Activated naive CD4-positive, alpha-beta T cell (primary cell): ENCODE measurements at places on chromosomes 7 and 10.

DNA sequence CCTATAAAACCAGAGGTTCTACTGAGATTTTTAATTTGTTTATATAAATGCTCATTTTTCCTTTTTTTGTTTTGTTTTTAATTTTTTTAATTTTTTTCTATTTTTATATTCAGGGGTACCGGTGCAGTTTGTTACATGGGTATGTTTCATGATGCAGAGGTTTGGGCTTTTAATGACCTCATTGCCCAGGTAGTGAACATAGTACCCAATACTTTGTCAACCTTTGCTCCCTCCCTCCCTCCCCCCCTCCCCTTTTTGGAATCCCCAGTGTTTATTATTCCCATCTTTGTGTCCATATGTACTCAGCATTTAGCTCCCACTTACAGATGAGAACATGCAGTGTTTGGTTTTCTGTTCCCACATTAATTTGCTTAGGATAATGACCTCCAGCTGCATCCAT lies 94.4 kb upstream of the NEBL start:
- no peak for DNase-seq

DNA sequence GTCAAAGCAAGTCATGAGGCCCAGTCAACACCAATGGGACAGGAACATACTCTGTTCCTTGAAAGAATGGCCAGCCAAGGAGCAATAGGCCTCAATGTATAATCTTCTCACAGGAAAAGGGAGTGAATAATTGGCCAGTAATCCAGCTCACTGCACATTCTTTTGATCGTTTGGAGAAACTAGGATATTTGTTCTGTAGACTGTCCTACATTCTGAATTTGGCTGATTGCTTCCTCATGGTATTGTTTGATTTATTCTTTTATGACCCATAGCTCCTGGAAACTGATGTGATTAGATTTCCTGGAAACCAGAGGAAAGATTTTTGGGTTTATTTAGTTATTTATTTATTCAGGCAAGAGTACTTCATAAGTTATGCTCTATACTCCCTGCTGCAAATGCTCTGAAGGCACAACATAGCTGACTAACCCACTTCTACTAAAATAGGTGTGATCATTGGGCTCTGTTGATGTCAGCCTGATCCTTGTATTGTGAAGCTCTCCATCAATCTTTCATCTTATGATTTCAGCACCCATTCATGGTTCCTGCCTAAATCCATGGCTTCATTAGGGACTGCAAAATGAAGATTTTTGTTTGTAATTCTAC lies 745.2 kb downstream of the SUGCT start:
- no peak for DNase-seq

DNA sequence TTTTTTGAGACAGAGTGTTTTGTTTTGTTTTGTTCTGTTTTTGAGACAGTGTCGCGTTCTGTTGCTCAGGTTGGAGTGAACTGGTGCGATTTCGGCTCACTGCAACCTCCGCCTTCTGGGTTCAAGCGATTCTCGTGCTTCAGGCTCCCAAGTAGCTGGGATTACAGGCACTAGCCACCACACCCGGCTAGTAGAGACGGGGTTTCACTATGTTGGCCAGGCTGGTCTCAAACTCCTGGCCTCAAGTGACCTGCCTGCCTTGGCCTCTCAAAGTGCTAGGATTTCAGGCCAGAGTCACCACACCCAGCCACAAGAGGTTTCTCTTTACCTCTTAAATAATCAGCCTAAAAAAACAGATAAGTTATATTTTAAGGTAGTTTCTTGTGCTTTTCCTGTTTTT lies 8.7 kb upstream of the ARHGAP12 start:
- no peak for DNase-seq

GRCh38 chr7:56157238-56157790 lies 41.1 kb upstream of the NUPR2 start:
- no peak for DNase-seq

DNA sequence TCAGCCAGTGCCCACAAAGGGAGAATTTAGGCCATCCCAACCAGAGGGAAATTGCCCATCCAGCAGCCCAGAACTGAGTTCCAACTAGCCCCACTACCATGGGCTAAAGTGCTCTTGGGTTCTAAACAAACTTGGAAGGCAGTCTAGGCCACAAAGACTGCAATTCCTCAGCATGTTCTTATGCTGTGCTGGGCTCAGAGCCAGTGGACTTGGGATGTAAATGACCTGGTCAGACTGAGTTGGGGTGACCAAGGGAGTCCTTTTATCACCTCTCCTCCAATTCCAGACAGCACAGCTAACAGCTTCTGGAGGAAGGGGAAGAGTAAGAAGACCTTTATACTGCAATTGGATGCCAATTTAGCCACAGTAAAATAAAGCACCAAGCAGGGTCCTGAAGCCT lies 607.2 kb upstream of the KCND2 start:
- no peak for DNase-seq
